AG10803 (cell line): ENCODE measurements at places on chromosomes 3 and 15.
A peak's percentile ranks its signal among the peaks of the same experiment; 100 is the strongest.

DNA sequence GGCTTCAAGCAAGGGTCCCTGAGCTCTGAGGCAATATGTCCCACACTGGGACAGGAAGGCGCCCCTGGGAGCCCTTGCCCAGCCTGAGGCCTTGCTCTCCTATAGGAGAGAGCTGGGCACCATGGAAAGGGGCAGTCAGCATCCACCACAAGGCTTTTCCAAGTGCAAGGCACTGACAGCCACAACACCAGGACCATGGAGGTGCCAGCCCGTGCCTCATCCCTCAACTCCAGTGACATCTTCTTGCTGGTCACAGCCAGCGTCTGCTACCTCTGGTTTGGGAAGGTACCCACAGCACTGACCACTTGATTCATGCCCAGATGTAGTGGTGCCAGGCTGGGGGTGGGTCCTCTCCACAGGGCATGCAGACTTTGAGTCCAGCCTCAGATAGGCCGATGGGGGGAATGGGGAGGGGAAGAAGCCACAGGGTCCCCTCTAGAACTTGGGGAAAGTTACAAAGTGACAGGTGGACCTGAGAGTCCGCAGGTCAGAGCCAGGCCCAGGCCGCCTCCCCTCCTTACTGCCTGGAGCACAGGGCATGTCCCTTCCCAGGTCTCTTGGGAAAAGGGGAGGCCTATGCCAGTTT is 11.8 kb downstream of the VILL start:
- no peak for DNase-seq

DNA sequence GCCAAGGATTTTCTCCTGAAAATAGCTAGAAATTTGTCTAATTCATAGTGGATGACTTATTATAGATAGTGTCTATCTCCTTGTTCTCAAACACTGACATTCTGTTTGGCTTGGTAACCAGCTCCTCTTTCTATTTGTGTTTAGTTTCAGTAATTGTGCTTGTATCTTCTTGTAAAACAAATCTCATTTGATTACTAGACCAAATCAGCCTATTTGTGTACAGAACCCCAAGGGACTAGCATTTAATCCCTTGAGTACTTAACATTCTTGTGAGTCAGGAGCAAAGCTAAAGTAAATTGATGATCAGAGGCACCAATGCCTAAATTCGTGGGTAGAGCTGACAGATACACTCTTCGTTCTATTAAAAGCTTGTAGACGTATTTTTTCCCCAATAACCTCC is 306.5 kb upstream of the SLITRK3 start:
- DNase-seq: no peak

- DNase-seq: no peak
Observed at GRCh38 chr3:13782501-13782900, 97.4 kb downstream of the WNT7A start.

DNA sequence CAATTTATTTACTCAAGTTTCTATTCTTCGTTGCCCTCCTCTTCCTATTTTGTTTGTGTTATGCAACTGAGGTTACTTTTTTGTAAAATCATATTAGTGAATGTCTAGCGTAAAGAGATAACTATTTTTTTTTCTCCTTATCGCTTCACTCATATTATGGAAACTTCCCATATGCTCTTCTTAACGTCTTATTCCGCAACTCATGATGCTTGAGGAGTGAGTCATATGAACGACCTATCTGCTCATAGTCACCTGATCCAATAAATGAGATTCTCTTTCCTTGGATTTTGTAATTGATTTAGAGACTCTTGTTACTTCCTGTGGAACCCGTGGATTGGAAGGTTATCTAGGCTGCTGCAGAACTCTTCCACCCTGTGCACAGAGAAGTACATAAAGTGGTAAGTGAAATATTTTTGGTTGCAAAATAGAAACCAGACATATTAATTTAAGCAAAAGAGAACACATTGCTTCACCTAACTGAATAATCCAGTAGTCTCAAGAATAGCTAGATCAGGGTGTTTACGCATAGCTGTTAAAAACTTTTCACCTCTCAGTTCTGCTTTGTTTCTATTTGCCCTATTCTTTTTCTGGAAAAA is 719.3 kb upstream of the SGO1 start:
- DNase-seq: no peak

GRCh38 chr3:5390221-5390620 is 202.7 kb downstream of the EDEM1 start:
- no peak for DNase-seq

DNA sequence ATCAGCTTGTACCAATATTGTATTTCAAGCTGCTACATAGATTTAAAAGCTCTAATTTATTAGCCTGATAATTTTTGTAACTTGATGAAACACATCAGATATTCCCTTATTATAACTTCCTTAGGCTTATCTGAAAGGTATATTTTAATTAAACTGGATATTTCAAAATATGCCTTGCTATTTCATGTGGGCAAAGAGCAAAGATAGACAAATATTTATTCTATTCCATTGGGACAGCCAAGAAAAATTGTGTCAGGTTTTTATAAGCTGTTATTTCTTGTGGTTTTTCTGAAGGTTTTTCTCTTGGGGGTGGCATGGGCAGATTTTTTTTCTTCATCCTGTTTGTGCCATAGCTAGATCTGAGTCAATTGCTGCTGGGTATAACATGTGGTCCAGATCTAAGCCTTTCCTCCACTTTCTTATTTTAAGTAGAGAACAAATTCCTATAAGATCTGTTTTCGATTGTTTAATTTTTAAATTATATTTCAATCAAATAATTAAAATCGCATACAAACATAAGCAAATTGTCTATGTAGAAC is 249.5 kb downstream of the NAALADL2 start:
- no peak for DNase-seq

DNA sequence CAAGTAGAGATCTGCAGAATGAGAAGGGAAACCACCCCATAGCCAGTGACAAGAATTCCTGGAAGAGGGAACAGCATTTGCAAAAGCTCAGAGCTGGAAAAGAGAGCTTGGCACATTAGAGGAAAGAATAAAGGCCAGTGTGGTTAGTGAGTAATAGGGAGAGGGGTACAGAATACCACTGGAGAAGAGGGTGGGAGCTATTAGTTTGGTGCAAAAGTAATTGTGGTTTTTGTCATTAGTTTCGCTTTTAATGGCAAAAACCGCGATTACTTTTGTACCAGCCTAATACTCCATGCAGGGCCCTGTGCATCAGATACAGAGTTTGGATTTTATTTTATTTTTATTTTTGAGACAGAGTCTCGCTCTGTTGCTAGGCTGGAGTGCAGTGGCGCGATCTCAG is 9.8 kb downstream of the SLC24A1 start:
- no peak for DNase-seq

DNA sequence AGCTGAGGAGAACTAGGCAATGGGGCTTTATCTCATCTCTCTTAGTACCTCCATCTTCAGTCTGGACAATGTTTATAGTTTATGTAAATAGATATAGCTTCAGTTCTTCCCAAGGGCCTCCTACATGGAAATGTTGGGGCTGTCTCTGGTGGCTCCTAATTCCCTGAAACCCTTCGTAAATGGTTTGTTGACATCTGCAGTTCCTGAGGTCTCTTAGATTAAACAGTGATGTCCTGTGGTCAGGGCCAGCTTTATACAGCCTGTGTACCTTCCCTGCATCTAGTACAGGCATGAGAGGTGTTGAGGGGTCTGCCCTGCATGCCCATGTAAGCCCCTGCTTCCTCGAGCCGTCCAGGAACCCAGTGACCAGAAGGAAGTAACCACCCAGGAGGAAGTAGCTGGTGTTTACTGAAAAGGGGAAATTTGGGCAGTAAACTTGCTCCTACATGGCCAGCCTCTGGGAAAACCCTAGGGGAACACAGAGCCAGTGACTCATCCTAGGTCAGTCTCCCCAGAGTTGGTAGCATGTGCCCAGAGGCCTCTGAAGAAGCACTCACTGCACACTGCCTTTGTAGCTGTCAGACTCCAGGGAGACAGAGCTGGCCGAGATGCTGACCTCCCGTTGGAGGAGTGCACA is 4.7 kb upstream of the TBC1D2B start:
- DNase-seq: no peak

GRCh38 chr15:89161666-89162065 is 59.7 kb downstream of the RLBP1 start:
- DNase-seq: no peak

DNA sequence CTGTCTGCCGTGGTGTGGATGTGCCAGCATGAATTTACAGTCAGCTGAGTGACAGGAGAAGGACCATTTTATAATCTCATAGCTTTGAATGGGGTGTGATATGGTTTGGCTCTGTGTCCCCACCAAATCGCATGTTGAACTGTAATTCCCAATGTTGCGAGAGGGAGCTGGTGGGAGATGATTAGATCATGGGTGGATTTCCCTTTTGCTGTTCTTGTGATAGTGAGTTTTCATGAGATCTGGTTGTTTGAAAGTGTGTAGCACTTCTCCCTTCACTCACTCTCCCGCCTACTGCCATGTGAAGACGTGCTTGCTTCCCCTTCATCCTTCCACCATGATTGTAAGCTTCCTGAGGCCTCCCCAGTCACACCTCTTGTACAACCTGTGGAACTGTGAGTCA is 111.9 kb upstream of the CHD2 start:
- no peak for DNase-seq

DNA sequence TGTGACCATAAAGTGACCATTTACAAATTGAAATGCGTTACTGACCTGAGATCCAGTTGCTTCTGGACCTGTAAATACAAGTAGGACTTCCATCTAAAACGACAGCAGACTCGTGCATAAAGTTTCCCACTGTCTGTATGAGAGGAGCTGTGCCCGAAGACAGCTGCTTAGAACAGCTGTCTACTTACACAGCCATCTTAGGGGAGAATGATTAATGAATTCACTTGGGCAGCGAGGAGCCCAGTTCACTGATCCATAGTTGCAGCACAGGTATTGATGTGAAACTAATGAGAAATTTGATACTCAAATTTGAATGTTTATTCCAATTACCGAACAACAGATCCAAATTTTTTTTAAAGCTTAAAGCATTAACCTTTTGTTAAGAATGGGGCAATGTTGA is 748.1 kb downstream of the NR2F2 start:
- no peak for DNase-seq

GRCh38 chr15:90863987-90864386 is 4.4 kb upstream of the FURIN start:
- no peak for DNase-seq

- peak; percentile 99 for DNase-seq
Observed at GRCh38 chr3:136196401-136197158, 445 bp upstream of the MSL2 start.

DNA sequence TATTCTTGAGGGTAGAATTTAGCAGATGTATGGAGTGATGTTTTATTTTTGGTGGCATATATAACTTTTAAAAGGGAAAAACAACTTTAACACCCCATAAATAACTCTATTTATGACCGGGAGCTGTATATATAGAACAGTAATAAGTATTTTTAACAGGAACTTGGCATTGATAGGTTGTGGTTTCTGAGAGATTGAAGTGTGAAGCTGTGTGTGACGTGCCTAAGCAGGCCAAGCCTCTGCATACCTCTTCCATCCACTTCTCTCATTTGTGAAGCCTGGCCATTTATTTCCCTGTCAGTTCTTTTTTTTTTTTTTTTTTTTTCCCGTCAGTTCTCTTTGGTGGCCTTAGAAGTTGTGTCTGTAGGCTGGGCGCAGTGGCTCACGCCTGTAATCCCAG is 23.0 kb downstream of the RBM5 start:
- no peak for DNase-seq
